ENCODE measurements at places on chromosomes 1 and 21.

DNA sequence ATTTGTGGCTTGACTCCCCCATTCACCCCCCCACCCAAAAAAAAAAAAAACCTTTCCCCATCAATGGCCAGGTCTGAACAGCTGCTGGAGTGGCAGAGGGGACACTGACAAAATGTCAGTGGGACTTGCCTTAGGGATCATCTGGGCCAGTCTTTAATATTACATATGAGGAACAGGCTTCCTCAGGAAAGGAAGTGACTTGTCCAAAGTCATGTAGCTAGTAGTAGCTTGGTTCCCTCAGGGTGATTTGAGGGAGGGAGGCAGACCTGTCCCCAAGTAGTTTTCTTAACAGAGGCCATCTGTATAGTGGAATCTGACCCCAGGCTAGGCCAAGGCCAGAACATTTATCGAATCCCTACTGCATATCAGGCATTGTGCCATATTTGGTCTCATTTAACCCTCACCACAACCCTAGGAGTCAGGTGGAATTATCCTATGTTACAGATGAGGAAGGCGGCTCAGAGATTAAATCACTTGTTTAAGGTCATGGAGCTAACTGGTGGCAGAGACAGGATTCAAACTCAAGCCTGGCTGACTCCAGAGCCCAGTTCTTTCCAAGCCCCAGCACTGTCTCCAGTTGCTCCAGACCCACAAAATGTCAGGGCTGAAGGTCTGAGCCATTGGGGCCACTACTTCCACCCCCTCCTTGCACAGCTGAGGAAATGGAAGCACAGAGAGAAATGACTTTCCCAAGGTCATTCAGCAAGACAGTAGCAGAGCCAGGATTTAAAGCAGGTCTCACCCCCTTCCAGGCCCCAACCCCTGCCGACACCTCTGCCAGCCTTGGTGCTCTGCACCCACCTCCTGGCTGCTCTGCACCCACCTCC, 10.4 kb downstream of the ZBTB7B start:
- no peak for DNase-seq

GRCh38 chr1:243559575-243560162, 290.4 kb downstream of the AKT3 start:
- DNase-seq, result no peak

DNA sequence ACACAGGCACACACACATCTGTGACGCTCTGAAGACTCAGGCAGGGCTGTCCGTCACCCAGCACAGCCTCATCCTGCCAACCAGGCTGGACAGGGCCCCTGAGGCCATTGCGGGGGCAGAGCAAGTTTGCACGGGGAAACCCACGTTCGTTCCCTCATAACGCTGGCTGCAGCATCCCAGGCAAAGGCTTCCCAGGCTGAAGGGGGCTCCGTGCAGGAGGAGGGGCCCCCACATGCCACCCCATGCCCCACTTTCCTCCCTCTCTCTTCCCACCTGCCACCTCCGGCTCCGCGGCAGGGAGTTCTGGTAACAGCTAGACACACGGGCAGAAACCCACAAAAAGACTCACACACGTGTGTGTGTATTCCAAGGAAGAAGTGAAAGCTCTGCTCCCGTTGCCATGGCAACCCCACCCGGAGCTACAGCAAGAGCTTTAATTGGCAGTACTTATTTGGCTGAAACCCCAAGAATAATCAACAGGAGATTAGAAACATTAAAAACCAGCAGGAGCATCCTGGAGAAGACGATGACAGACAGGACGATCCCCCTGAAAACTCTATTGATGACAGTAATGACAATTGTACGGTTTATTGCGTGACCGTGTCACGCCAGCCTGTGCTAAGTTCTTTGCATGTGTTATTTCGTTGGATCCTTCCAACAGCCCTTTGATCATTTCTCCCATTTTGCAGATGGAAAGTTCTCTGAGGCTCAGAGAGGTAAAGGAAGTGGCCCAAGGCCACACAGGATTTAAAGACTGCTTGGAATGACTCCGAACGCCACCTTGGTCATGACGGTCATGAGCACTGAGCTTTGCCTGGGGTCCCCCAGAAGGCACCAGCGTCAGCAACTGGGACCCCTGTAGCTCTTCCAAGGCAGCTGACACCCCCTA, 247.1 kb downstream of the NPHP4 start:
- no peak for DNase-seq

GRCh38 chr1:184517130-184517529, 130.3 kb downstream of the C1orf21 start:
- no peak for DNase-seq

DNA sequence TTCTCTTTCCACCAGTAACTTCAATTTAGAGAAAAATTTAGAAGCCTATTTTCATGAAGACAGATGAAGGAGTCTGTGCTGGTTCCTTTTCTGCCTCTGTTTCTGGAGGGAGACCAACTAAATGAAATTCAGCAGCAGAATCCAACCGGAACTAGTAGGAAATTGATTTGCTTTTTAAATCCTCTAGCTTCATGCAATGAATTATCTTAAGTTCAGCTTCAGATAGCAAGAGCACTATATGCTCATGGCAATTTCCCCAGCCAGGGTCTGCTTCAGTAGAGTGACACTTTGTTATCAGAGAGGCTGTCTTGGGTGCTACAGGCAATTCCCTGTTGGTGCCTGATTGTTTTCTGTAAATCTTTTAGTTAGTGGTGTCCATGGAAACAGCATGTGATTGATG, 189.7 kb downstream of the SLC35F3 start:
- DNase-seq, result no peak

GRCh38 chr1:89822999-89823628, 2.3 kb downstream of the LRRC8D start:
- DNase-seq, result no peak
